ENCODE measurements at places on chromosomes 3 and 15.

GRCh38 chr3:48069339-48069738, 53.1 kb upstream of the MAP4 start:
- DNase-seq, result no peak

GRCh38 chr3:47223755-47224154, 58.8 kb downstream of the KIF9 start:
- no peak for DNase-seq

DNA sequence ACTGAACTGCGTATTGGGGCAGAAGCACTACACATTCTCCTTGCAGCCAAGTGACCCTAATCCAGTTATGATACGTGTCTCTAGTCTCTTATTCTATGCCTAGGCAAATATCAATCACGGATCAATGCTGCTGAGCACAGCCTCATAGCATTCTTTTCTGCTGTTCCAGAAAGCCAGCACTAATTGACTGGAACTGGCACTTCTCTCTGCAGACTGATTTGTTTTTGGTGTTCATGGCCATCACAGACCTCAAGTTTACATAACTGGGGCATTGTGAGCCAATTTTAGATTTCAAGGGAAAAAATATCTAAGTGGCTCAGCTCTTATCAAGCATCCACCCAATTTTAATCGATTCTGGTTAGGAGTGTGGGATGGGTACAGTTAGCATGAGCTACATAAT, 37.9 kb downstream of the GLDN start:
- no peak for DNase-seq

- no peak for DNase-seq
These were observed 41.8 kb downstream of the ITGB5 start for GRCh38 chr3:124845406-124845805.

- no peak for DNase-seq
These were observed 822 bp downstream of the ZNF385D start for GRCh38 chr3:21750080-21750696.

DNA sequence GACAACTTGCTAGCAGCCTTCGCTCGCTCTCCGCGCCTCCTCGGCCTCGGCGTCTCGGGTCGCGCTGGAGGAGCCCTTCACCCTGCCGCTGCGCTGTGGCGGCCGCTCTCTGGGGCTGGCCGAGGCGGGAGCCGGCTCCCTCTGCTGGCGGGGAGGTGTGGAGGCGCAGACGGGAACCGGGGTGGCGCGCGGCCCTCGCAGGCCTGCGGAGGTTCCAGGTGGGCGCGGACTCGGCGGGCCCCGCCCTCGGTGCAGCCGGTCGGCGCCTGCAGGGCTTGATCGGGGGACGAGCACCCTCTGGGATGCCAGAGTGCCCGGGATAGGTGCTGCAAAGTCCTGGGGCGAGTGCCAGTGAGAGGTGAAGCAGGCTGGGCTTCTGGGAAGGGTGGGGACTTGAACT, 989.9 kb downstream of the ROBO2 start:
- no peak for DNase-seq

DNA sequence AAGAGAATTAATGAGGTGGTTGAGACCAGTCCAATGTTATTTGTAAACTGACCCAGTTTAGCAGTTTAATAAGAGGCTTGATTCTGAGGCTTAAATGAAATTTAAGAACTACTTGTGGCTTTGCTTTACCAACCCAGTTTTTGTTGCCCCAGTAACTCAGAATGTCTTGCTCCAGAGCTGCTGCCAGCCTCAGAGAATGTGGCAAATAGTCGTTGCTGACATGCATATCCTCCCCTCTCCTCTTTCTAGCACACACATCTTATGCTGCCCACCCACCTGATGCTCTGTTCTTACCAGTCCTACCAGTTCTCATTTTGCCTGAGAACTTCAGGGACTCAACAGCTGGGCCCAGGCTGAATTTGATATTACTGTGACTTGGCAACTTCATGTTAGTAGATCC, 92.4 kb upstream of the TSC22D2 start:
- no peak for DNase-seq

GRCh38 chr15:58880320-58880719, 53.2 kb downstream of the SLTM start:
- DNase-seq, result no peak

- no peak for DNase-seq
These were observed 61.0 kb upstream of the SEC61A1 start for GRCh38 chr3:127991251-127991650.

- no peak for DNase-seq
These were observed 192.5 kb upstream of the CGNL1 start for GRCh38 chr15:57183614-57184344.

DNA sequence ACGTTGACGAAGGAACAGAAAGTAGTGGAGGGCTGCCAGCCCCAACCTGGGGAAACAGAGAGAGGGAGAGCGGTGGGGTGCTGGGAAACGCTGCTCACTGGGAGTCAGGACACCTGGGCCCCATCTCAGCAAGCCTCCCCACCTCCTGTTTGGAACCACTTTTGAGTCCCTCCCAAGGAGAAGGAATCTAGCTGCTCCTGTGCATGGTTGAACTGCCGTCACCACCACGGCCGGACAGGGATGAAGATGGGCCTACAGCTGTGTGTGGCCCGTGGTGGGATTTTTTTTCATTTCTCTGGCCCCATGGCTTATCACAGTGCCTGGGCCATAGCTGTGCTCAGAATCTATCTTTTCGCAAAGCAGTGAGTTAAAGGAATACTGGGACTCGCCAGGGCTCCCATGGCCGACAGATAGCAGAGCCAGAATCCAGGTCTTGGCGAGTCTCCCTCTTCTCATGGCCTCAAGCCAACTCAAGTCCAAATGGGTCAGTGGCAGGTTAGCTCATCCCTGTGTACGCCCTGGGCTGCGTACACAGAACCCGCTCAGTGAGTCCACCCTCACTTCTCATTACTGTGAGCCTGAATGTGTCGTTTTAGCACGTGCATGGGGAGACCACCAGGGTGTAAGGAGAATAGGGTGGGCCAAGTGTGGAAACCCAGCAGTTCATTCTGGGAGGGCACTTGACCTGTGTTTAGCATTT, 271.2 kb downstream of the FAM43A start:
- DNase-seq, result no peak

- DNase-seq, result peak; percentile 94
These were observed 10.0 kb downstream of the PLXND1 start for GRCh38 chr3:129596194-129597086.
